Activated T-cell treated with anti-CD3 and anti-CD28 coated beads for 1 hour (primary cell): ENCODE measurements at places on chromosomes 16 and 17.
A peak's percentile ranks its signal among the peaks of the same experiment; 100 is the strongest.

DNA sequence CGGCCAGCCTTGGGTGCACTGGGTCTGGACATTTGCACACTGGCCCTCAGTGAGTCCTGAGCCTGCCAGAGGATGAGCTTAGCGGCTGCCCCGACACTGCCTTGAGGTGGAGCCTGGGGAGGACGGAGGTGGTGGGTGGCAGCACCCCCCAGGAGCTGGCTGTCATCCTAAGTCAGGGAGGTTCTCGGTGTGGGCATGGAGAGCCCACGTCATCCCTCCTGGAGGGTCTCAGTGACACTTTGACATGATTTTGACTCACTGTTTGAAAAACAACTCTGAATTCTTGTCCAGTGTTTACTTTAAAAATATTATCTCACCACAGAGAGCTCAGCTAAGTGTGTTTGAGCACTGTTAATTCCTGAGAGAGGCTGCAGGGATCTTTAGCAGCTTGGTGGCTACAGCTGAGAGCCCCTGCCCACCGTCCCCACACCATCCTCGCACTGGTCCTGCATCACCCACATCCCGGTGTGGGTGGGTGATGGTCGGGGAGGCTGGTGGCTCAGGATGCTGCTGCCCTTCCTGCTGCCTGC lies 63.1 kb downstream of the BANP start:
- no peak for DNase-seq

DNA sequence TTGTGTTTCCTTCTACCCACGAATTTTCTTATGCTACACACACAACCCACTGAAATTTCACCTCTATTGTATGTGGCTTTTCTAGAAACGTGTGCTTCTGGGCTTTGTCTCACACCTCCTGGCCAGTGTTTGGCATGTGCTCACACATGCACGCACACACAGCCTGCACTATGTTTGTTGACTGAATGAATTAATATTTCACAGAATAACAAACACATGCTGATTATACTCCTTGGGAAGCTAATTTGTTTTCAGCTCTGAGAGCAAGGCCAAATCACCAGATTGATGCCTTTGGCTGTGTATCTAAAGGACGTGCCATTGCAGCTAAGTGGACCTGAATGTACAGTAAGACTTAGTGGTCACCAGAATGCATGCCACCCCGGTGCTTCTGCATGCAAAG lies 210.7 kb downstream of the WWOX start:
- DNase-seq: no peak

DNA sequence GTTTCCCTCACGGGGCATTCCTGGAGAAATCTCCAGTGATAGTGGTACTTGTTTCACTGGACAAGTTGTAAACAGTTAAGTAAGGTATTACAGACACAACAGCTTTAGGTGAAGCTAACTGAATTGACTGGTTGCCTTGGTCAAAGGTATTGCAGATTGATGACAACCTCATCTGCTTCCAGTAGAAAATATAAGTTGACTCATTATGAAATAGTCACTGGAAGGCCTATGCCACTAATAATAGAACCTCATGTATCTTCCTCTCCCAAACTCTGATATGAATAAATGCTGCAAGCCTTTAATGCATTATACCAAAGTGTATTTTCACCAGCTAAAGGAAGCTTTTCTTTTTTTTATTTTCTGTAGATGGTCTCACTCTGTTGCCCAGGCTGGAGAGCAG lies 44.8 kb downstream of the GLG1 start:
- no peak for DNase-seq

GRCh38 chr17:67577429-67578141 lies 140.2 kb upstream of the NOL11 start:
- no peak for DNase-seq

GRCh38 chr16:20023190-20023589 lies 50.5 kb downstream of the GPR139 start:
- no peak for DNase-seq

DNA sequence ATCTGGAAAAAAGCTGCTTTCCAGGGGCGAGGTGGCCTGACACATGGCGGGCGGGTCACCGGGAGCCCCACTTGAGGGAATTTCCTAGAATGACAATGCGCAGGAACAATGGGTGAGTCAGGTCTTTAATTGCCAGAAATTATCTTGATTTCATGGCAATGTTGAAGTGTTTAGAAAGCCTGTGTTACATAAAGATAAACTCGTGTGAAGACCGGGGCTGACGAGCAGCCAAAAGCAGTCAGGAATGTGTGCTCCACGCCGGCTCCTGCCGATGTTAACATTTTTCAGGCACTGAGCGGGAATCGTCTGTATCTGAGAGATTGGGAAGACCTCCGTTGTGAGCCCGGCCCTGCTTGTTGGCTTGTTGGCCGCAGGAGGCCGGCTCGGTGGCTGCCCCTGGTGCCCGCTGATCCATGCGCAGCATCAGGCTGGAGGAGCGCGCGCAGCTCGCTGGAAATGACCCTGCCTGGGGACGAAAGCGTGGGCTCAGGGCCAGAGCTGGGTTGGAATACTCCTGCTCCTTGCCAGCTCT lies 353.1 kb downstream of the FOXL1 start:
- no peak for DNase-seq

DNA sequence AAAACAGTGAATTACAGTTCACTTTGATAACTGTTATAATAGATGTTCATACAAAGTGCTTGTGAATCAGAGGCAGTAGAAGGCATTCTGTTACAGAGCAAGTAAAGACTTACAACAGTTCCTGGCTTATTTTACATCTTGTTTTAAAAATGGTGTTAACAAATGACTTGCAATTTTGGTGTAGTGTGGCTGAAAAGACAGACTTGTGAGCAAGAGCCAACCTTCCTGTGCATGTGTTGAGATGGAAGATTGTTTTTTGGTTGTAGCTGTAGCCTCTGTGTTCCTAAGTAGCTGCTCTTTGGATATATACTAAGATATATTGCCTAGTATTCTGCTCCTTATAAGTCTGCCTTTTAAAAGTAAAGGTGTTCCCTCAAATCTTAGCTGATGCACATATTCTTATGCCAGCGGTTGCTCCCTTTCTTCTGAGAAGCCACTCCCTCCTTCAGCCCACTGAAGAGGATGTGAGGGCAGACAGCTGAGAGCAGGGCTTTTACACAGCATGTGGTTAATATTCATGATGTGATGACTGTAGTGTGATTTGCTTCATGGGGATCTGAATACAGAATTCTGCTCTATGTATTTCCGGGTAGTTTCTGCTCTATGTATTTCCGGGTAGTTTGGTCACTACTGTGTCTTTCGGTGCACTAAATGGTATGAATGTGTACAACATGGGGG lies 182.3 kb downstream of the PHKB start:
- DNase-seq: no peak

DNA sequence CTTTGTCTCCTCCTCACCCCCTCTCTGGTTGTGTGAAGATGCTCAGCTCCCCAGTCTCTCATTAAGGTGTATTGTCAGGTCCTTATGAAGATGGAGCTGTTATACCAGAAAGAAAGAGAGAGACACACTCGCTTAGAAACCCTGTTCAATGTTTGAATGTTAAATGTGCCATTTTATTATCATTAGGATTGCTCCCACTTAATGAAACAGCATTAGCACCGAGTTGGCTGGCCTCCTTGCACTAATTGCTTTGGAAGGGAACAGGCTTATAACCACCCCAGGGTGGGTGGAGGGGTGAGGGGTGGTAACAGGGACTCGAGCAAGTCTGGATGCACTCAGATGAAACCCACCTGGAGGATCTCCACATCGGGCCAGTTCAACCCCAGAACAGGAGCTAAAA lies 14.4 kb downstream of the PIPOX start:
- no peak for DNase-seq

DNA sequence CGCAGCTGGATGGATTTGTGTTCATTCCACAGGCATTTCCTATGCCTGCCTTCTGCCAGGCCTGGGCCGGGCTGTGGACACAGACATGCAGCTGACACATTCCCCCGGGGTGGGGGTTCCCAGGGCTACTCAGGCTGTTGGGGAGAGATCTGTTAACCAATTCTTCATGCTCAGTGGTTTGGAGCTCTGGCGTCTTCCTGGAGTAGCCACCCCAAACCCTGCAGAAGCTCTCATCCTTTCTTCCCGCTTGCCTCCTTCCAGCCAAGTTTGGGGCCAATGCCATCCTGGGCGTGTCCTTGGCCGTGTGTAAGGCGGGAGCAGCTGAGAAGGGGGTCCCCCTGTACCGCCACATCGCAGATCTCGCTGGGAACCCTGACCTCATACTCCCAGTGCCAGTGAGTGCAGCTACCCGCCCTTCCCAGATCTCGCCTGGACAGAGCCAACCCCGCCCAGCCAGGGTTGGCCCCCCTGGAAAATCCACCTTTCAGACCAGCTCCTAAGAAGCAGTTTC lies 2.6 kb downstream of the ENO3 start:
- DNase-seq: no peak

DNA sequence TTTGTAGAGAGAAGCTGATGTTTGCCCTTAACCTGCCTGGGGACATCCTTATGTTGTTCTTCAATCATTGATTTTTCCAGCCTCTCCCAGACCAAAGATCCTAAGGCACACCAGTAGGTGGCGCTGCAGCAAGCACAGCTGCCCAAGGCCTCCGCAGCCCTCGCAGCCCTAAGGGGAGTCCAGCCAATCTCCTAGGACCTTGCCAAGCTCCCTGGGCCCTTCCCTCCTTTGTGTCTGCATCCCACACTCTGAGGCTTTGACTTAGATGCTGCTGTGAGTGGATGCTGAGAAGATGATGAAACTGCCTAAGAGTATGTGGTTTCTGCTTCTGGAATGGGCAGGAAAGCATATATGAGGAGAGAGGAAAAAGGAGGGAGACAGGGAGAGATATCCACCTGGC lies 47.1 kb downstream of the SPACA3 start:
- no peak for DNase-seq

DNA sequence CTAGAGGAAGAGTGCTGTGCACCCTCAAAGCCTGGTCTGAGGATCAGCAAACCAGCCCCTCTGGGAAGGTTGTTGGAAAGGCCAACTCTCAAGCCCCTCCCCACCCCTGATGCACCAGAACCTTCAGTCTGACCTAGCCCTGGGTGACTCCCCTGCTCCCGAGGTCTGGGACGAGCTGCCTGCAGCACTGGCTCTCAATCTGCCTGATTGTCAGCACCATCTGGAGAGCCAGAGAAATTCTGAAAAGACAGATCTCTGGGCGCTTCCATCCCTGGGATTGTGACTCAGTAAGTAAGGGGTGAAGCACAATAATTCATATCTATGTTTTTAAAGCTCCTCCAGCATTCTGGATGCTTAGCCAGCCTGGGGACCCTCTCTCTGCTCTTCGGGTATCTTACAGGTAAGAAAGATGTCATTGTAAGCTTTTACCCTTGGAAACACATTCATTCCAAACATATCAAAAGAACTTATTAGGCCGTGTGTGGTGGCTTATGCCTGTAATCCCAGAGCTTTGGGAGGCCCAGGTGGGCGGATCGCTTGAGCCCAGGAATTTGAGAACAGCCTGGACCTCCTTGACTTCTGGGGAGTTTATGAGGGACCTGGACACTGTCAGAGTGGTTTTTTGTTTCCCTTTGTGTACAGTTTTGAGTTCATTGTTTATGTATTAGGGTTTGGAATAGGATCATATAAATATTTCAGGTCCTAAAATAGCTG lies 147.5 kb downstream of the KCNJ12 start:
- no peak for DNase-seq

GRCh38 chr17:28446716-28447395 lies 26.6 kb upstream of the SLC13A2 start:
- DNase-seq: no peak

GRCh38 chr17:29625037-29625750 lies 2.5 kb upstream of the CORO6 start:
- DNase-seq: no peak

GRCh38 chr17:673200-673681 lies 41.4 kb downstream of the VPS53 start:
- DNase-seq: no peak

GRCh38 chr17:2707721-2708584 lies 3.6 kb downstream of the CLUH start:
- DNase-seq: no peak

GRCh38 chr17:39198186-39198566 lies 707 bp upstream of the CACNB1 start:
- DNase-seq: no peak

DNA sequence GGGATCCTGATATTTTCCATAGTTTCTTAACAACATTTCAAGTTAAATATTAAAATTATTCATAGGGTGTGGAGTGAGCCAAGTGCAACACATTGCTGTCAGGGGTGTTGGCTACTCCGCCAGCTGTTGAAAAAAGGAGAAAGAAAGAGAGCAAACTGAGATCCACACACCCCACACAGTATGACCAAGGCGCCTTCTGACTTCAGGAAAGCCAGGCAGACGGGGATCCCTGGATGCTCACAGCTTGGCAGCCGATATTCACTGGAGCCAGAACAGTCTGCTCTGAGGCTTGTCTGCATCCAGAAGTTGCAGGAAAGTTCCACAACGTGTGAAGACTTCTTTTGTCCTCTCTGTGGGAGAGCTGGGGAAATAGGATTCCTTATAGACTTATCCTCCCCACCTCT lies 9.3 kb downstream of the CHD9NB start:
- no peak for DNase-seq

DNA sequence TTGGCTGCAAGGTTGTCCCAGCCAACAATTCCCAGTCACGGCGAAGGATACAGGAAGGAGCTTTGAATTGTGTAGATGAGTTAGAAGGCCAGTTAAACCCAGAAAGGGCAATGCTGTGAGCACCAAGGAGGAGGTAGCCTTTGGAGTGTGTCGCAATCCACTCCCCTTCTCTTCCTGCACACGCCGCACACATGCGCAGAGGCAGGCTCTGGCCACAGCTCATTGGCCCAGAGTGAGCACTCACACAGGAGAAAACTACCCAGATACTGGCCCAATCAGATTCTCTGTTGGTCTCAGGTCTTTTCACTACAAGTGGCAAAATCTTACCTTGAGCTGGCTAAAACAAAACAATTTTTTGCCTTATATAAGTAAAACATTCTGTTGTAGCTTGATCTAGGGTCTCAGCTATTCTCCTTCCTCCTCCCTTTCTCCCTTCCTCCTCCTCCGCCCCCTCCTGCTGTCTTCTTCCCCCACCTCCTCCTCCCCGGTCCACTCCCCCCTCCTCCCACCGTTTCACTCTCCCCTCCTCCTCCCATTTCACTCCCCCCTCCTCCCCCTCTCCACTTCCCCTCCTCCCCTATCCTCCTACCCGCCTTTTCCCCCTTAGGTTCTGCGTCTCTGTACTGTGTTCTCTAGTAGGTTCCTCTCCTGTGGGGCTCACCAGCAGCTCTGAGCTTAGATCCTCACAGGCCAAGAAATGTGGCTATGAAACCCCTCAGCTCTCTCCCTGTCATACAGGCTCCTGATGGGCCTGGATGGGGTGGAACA lies 344.9 kb downstream of the CPPED1 start:
- DNase-seq: peak; percentile 23

GRCh38 chr17:27647765-27648164 lies 16.8 kb downstream of the LGALS9 start:
- no peak for DNase-seq

GRCh38 chr16:50711040-50711439 lies 17.6 kb downstream of the NOD2 start:
- no peak for DNase-seq
